ENCODE measurements at places on chromosomes 4 and X. TPM values are rescaled to one million over a fixed set of nuclear protein-coding genes. Genes with fewer than 3 reads are reported as not detected.
A peak's percentile ranks its signal among the peaks of the same experiment; 100 is the strongest.

GRCh38 chr4:43243433-43244116 lies 351.1 kb downstream of the GRXCR1 start:
- H3K27ac ChIP-seq: no peak overlapping the region
- H3K4me3 ChIP-seq: no peak overlapping the region
- no peaks in the 10 kb centered on the region for H3K36me3 ChIP-seq
- DNase-seq: no peak
- H3K27me3 ChIP-seq: no peaks in the 10 kb centered on the region
- no peaks in the 10 kb centered on the region for H3K4me1 ChIP-seq

Gene H2BW2
- not detected for total RNA-seq

DNA sequence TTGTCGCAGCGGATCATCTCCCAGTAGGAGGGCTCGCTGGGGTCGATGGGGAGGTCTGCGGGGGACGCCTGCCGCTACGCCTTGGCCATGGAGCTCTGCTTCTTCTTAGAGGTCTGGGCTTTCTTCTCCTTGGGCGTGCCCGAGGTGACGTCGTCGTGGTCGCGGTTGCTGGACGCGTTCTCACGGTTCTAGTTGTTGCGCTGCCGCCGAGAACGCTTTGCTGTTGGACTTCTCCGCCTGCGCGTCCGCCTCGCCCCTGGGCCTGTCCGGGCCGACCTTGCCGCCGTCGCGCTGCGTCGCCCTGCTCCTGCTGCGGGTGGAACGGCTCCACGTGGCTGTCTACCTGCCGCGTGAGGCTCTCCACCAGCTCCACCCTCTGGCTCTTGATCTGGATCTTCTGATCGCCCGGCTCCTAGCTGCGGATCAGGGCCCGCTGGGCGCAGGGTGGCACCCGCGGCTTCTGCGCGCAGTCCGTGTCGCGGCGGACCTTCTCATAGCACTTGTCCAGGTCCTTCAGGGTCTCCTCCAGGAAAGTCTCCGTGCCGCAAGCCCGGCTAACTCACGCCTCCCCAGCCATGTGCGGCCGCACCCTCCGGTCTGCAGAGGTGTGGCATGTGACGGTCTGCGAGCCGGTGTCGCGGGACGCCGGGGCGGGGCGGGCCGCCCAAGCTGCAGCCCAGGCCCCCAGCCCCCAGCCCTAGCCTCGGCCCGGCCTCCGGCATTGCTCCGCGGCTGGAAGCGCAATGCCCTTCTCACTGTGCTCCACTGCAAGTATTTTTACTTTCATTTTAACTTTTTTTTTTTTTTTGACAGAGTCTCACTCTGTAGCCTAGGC lies 40.5 kb upstream of the OGT start:
- H3K4me3 ChIP-seq: peak overlapping the region; percentile 61
- H3K27me3 ChIP-seq: no peaks in the 10 kb centered on the region
- peak overlapping the region; percentile 59 for H3K27ac ChIP-seq
- H3K4me1 ChIP-seq: no peaks in the 10 kb centered on the region

- no peak overlapping the region for H3K4me3 ChIP-seq
- H3K4me1 ChIP-seq: no peaks in the 10 kb centered on the region
- H3K36me3 ChIP-seq: no peaks in the 10 kb centered on the region
- H3K27me3 ChIP-seq: no peaks in the 10 kb centered on the region
Observed at GRCh38 chrX:65871671-65872311, 168.1 kb downstream of the VSIG4 start.

GRCh38 chr4:16072168-16072567 lies 11.7 kb downstream of the PROM1 start:
- no peaks in the 10 kb centered on the region for H3K27me3 ChIP-seq
- H3K36me3 ChIP-seq: no peaks in the 10 kb centered on the region
- H3K27ac ChIP-seq: no peak overlapping the region
- no peak overlapping the region for H3K4me3 ChIP-seq
- no peak for DNase-seq

DNA sequence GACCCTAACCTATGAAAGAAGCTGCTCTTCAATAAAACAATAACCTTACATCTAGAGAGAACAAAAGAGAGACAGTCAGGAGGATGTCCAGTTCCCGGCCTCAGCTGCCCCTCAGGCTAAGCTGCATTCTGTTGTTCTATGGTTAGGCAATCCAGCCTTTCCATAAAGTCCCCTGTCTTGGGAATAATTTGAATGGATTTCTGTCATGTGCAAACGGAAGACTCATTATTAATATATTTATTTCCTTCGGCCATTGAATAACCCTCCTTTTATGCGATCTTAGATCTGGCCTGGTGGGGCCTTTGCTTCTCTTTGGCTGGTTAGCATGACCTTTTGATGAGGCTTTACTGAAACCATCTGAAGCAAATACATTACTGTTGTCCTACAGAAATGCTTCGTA lies 80.1 kb downstream of the ANKRD50 start:
- no peaks in the 10 kb centered on the region for H3K4me1 ChIP-seq
- H3K27me3 ChIP-seq: no peaks in the 10 kb centered on the region
- DNase-seq: no peak

Gene GJB1
- 5.1 TPM for total RNA-seq

Gene XG
- 4.0 TPM for total RNA-seq

Gene PRPS2
- 441 TPM for total RNA-seq

GRCh38 chrX:96837808-96838207 lies 45.9 kb upstream of the RPA4 start:
- H3K4me1 ChIP-seq: no peaks in the 10 kb centered on the region
- H3K27me3 ChIP-seq: no peaks in the 10 kb centered on the region
- H3K27ac ChIP-seq: no peak overlapping the region
- DNase-seq: no peak
- H3K4me3 ChIP-seq: no peak overlapping the region

GRCh38 chrX:3465017-3465416 lies 118.6 kb upstream of the MXRA5 start:
- no peak overlapping the region for H3K27ac ChIP-seq
- no peaks in the 10 kb centered on the region for H3K27me3 ChIP-seq
- H3K4me3 ChIP-seq: no peak overlapping the region
- DNase-seq: no peak

Gene GRID2
- not detected for total RNA-seq

- DNase-seq: no peak
- no peaks in the 10 kb centered on the region for H3K36me3 ChIP-seq
- H3K27ac ChIP-seq: no peak overlapping the region
- no peaks in the 10 kb centered on the region for H3K27me3 ChIP-seq
- H3K4me3 ChIP-seq: no peak overlapping the region
Observed at GRCh38 chr4:149403081-149403480, 412.6 kb downstream of the IQCM start.

- no peak overlapping the region for H3K27ac ChIP-seq
- H3K36me3 ChIP-seq: no peaks in the 10 kb centered on the region
- H3K4me1 ChIP-seq: no peaks in the 10 kb centered on the region
- no peaks in the 10 kb centered on the region for H3K27me3 ChIP-seq
- H3K4me3 ChIP-seq: no peak overlapping the region
Observed at GRCh38 chr4:172657081-172657480, 511.5 kb upstream of the GALNT7 start.

- H3K4me1 ChIP-seq: no peaks in the 10 kb centered on the region
- no peak overlapping the region for H3K27ac ChIP-seq
- H3K36me3 ChIP-seq: no peaks in the 10 kb centered on the region
- no peak overlapping the region for H3K4me3 ChIP-seq
Observed at GRCh38 chr4:40475609-40476008, 140.5 kb downstream of the CHRNA9 start.

DNA sequence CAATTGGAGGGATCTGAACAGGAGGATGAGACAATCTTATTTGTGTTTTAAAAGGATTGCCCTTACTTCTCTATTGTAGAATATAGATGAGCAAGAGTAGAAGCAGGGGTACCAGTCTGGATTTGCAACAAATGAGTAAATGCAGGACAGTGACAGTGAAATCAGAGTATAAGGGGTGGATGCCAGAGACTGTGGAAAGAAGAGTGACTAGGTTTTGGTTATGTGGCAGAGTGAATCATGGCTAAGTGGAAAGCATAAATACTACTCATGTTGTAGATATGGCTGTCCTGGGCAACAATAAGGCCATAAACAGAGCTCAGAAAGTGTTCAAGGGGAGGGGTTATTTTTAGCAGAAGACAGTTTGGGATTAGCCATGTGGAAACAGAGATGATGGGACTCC lies 6.0 kb upstream of the VSIG4 start:
- no peak overlapping the region for H3K27ac ChIP-seq
- H3K27me3 ChIP-seq: no peaks in the 10 kb centered on the region
- no peaks in the 10 kb centered on the region for H3K4me1 ChIP-seq
- DNase-seq: no peak
- H3K4me3 ChIP-seq: no peak overlapping the region
- no peaks in the 10 kb centered on the region for H3K36me3 ChIP-seq

Gene FAM47A
- total RNA-seq: not detected

GRCh38 chr4:683982-684622 lies 4.8 kb downstream of the SLC49A3 start:
- no peaks in the 10 kb centered on the region for H3K27me3 ChIP-seq
- H3K4me3 ChIP-seq: no peak overlapping the region
- peaks cover 20% of the 10 kb centered on the region for H3K4me1 ChIP-seq
- no peaks in the 10 kb centered on the region for H3K36me3 ChIP-seq
- peak; percentile 67 for DNase-seq

Gene PRR32
- not detected for total RNA-seq

DNA sequence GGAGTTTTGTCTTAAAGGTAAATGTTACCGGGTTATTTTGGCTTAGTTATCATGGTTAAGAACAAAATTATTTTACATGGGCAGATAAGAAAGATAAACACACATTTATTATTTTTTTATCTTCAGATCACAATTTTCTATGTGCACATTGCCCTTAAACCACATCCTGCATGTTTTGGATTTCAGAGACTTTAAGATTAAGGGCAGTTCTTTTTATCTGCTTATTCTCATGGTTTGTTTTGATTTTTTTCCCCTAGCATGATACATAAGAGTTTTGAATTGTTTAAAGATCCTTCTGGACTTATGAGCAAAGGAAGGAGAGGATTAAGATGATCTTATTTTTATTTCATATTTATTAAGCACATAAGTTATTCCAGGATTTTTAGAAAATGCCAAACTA lies 190.1 kb upstream of the BMP3 start:
- no peaks in the 10 kb centered on the region for H3K36me3 ChIP-seq
- no peaks in the 10 kb centered on the region for H3K4me1 ChIP-seq
- H3K4me3 ChIP-seq: no peak overlapping the region
- no peak overlapping the region for H3K27ac ChIP-seq
- H3K27me3 ChIP-seq: no peaks in the 10 kb centered on the region

Gene EVC2
- 26.7 TPM for total RNA-seq

Gene GC
- not detected for total RNA-seq
